ENCODE measurements at places on chromosomes 3 and 15. TPM values are rescaled to one million over a fixed set of nuclear protein-coding genes. Genes with fewer than 3 reads are reported as not detected.

The SLCO2A1 gene
- total RNA-seq = not detected

The SERF2 gene
- total RNA-seq = 340 TPM

The TMEM158 gene
- 1.3 TPM for total RNA-seq

- peak; percentile 23 for DNase-seq
Observed at GRCh38 chr3:15499536-15499935, 22.0 kb downstream of the COLQ start.

DNA sequence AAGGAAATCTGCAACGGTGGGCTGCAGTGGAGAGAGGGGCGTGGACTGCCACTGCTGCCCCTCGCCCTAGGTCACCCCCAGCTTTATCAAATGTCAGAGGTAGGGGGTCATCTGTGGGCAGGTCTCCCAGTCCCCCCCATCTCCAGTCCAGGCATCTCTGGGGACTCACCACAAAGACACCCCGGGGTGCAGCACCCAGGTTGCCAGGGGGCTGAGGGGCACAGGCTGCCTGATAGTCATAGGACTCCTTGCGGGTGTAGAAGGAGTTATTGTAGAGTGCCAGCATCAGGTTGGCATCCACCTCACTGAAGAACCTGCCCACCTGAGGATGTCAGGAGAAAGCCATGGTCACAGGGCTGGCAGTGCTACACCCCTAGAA lies 6.5 kb upstream of the TMEM115 start:
- DNase-seq = no peak

- DNase-seq = no peak
Observed at GRCh38 chr3:164723396-164723795, 354.9 kb downstream of the SI start.

- no peak for DNase-seq
Observed at GRCh38 chr3:158470944-158471638, 99.9 kb upstream of the MLF1 start.

- DNase-seq = peak; percentile 91
Observed at GRCh38 chr3:9149566-9149965, 99.9 kb downstream of the SRGAP3 start.

DNA sequence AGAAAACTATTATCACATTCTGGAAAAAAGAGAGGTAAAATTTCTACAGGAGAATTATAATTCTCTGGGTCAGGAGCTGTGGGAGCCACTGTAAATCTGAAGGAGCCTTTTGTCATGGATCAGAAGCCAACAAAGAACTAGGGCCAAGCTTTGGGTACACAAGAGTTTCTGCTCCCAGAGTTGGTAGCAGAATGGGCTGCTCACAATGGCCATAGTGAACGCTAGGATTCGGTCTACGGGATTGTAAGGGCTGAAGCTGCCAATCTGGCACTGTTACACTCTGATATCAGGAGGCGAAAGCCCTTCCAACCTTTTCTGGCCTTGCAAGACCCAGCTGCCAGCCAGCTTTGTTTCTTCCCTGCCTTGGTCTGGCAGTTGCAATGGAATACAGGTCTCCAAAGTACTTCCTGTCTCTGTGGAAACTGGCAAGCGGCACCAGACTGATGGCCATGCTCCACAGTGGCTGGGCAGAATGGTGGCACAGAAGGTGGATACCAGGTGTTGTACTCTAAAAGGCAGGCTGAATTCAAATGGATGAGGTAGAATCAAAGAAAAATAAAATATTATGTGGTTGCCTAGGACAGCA lies 831.7 kb downstream of the CADM2 start:
- no peak for DNase-seq

DNA sequence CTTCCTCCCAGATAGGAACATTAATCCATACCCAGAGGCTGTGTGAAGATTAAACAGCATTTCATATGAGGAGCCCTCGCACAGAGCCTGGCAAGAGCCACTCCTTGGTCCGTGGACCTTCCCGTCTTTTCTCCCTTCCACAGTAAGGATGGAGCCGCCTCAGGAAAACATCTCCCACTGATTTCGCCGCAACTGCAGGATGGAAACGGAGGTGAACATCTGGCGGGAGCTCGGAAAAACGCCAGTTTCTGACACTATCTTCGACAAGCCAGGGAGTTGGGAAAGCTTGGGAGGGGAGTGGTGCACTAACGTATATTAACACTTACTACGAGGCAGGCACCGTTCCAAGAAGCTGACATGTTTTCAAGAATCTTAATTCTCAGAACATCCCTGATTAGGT lies 157.9 kb downstream of the XXYLT1 start:
- DNase-seq = no peak

The COL6A5 gene
- total RNA-seq = not detected

DNA sequence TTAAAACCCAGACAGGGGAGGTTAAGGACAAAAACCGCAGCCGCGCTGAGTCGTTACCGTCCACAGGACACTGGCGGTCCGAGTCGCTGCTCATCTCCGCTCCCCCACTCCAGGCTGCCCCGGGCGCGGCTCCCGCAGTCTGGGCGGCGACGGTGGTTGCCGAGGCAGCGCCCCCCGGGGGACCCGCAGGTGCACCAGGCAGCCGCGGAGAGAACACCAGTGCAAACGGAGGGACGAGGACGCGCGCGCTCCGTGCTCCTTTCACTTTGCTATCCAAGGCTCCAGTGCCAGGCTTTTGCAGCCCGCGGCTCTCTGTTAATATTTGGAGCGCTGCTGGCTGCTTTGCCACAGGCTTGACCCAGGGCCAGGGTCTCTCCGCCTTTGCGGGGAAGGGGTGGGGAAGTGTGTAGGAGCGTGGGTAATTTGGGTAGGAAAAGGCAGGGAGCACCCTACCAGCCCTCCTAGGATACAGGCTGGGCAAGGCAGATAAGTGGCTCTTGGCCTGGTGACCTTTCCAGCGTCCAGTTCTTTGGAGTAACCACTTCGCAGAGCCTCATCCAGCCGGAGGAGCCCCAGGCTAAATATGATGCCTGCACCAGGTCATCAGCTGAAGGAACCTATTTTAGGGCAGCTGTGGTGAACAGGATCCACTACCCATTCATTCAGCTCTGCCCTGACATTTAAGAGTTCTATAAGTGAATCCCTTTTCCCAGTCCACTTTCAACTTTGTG lies at the start of gene GADL1:
GADL1 (minus strand) TSS at position 141 of the 731 bp plus-strand sequence; CDS start at position 94, 47 bp downstream.
- no peak for DNase-seq

GRCh38 chr3:101270149-101270548 lies 50.2 kb downstream of the IMPG2 start:
- DNase-seq = no peak

DNA sequence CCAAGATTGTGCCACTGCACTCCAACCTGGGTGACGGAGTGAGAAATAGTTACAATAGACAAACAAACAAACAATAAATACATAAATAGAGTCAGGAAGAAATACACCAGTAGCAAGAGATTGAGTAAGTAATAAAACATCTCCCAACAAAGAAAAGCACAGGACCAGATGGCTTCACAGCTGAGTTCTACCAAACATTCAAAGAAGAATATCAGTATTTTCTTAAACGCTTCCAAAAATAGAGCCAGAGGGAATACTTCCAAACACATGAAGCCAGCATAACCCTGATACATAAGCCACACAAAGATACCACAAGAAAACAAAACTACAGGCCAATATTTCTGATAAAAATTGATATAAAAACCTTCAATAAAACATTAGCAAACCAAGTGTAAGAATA lies 30.7 kb upstream of the IGSF10 start:
- DNase-seq = no peak

The HRG gene
- not detected for total RNA-seq

The MYO5C gene
- total RNA-seq = 17.8 TPM

GRCh38 chr15:42457445-42458442 lies 33.2 kb downstream of the ZNF106 start:
- DNase-seq = peak; percentile 27

The MEIS2 gene
- 10.9 TPM for total RNA-seq

GRCh38 chr15:51103330-51103729 lies 8.6 kb upstream of the TNFAIP8L3 start:
- DNase-seq = peak; percentile 47

- peak; percentile 88 for DNase-seq
Observed at GRCh38 chr3:157274644-157275137, 114.7 kb upstream of the CCNL1 start.

The CPNE9 gene
- total RNA-seq = not detected

GRCh38 chr15:34682674-34683073 lies 72.1 kb downstream of the GJD2 start:
- peak; percentile 99 for DNase-seq
